ENCODE measurements at places on chromosomes 7 and 10.

- peak; percentile 32 for DNase-seq
Observed at GRCh38 chr10:103820101-103821062, 35.0 kb downstream of the SH3PXD2A start.

GRCh38 chr10:12241810-12242529, 46.0 kb downstream of the CDC123 start:
- DNase-seq = no peak

DNA sequence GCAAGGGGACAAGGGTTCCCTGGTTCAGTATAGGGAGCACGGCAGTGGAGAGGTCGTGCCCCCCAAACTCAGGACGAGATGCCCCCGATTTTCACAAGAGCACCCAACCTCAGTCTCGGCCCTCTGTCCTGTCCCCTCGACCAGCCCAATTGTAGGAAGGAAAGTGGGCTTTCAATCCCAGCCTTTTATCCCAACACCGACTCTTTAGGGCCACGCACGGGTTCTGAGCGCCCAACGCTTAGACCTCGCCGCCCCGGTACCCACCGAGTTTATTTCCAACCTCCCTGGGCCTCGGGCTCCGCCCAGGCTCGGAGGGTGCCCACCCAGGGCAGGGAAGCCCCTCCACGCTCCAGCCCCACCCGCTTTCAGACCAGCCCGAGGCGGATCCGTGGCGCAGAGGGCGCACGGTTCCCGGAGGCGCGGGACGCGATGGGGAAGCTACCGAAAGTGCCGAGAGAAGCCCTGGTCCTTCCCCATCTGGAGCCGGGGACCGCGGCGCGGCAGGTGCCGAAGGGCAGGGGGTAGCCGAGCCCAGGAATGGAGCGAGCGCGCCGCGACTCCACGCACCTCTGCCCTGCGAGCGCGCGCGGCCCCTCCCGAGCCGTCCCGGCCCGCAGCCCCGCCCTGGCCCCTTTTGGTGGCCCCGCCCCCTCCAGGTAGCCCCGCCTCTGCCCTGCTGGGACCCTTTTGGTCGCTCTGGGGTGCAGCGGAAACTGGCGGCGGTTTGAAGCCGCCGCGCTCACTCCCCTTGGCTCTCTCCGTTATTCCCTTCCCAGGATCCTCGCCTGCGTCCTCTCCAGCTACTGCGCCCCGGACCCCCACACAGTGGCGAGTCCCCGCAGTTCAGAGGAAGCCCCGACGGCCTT, 20.4 kb downstream of the GRID2IP start:
- no peak for DNase-seq

DNA sequence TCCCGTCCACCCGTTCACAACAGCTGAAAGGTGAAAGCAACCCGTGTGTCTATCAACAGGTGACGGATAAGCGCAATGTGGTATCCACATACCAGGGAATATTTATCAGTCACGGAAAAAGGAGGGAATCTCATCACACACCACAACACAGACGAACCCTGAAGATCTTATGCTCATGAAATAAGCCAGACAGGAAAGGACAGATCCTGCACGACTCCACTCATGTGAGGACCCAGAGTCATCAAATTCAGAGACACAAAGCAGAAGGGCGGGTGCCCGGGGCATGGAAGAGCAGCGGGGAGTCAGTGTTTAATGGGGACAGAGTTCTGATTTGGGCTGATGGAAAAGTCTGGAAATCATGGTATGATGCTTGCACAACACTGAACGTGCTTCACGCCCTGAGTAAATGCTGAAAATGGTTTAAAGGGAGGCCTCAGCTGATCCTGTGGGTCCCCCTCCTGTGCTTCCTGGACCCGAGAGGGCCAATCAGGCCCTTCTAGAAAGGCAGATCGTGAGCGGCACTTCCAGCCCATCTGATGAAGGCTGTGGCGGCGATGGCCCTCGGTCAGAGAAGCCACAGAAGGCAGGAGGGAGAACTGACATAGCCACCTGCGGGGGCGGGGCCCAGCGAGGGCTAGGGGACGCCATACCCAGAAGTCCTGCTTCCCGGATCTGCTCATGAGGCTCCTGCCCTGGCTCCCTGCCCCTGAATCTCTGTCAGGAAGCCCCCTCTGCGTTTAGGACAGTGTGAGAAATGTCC, 19.1 kb downstream of the WDR86 start:
- no peak for DNase-seq

DNA sequence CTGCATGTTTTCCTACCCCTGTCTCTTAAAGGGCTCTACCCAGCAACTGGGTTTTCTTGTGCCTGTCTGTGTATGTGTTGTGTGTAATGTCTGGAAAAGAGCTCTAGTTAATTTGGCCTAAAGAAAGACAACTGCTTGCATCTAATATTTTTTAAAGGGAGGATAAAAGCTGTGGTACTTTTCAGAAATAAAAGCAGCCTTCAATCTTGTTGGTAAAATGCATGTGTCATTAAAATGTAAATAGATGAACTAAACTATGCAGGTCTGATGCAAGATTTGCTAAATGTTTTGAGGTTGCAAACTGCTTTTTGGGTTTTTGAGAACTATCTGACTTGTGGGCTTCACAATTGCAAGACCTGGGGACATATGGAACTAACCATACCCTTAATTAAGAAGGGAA, 445.3 kb downstream of the HTR7 start:
- DNase-seq = no peak

DNA sequence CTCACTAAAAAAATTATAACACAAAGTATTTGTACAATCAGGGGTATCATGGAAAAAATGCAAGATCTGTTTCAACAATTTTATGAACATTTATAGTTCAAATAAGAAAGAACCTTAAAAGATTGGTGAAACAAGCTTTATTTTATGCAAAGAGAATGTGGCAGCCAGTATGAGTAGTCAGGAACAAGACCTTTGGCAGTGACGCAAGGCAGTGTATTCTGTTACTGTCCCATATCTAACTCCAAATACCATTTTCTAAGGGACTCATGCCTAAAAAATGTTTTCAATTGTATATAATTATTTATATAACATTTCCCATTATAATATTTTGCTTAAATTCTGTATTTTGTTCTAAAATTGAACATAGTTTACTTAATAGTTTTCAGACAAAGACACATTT, 19.1 kb upstream of the FAM53B start:
- DNase-seq = no peak

GRCh38 chr7:38168890-38169570, 9.0 kb upstream of the STARD3NL start:
- DNase-seq = no peak

Data from fibroblast of skin of left biceps (primary cell).